ENCODE measurements at places on chromosomes 3 and 15. TPM values are rescaled to one million over a fixed set of nuclear protein-coding genes. Genes with fewer than 3 reads are reported as not detected.

The ACAN gene
- polyA plus RNA-seq, result 0.85 TPM

The ZNF385D gene
- 2.2 TPM for polyA plus RNA-seq

The PTX3 gene
- polyA plus RNA-seq, result 60.8 TPM

The TMCO5A gene
- polyA plus RNA-seq, result not detected

The SMC4 gene
- 41.5 TPM for polyA plus RNA-seq

The LRRC34 gene
- 1.6 TPM for polyA plus RNA-seq

The CPEB1 gene
- polyA plus RNA-seq, result 4.1 TPM

The ECE2 gene
- polyA plus RNA-seq, result not detected

The LYZL4 gene
- not detected for polyA plus RNA-seq

The RARB gene
- polyA plus RNA-seq, result 10.1 TPM

The RASGRP1 gene
- 4.2 TPM for polyA plus RNA-seq

The CHRFAM7A gene
- polyA plus RNA-seq, result 0.04 TPM

The BCL2A1 gene
- polyA plus RNA-seq, result not detected

The DAZL gene
- polyA plus RNA-seq, result not detected

The SERPINI1 gene
- 1.5 TPM for polyA plus RNA-seq

The UCN2 gene
- 4.5 TPM for polyA plus RNA-seq

The SLC9C1 gene
- not detected for polyA plus RNA-seq

The C2CD4A gene
- not detected for polyA plus RNA-seq

The TRIM59 gene
- polyA plus RNA-seq, result 17.2 TPM

The OXNAD1 gene
- polyA plus RNA-seq, result 8.9 TPM

The IGSF11 gene
- 0.05 TPM for polyA plus RNA-seq

The DISP2 gene
- 0.23 TPM for polyA plus RNA-seq

The FOXL2 gene
- 0.05 TPM for polyA plus RNA-seq

The PPP1R14D gene
- polyA plus RNA-seq, result not detected

The RFX7 gene
- polyA plus RNA-seq, result 3.5 TPM

The A4GNT gene
- not detected for polyA plus RNA-seq

The BSN gene
- 0.04 TPM for polyA plus RNA-seq

The PRR20G gene
- not detected for polyA plus RNA-seq

The FGF12 gene
- 0.11 TPM for polyA plus RNA-seq

The CYP8B1 gene
- polyA plus RNA-seq, result not detected

The SLC22A13 gene
- polyA plus RNA-seq, result 0.13 TPM

The CLDN16 gene
- not detected for polyA plus RNA-seq

The SCG5 gene
- 9.4 TPM for polyA plus RNA-seq

The EDC3 gene
- polyA plus RNA-seq, result 37.2 TPM

The MCF2L2 gene
- 0.05 TPM for polyA plus RNA-seq

The CLDN18 gene
- not detected for polyA plus RNA-seq

The DBR1 gene
- polyA plus RNA-seq, result 6.0 TPM

The SCAP gene
- 17.3 TPM for polyA plus RNA-seq

The ADAMTSL3 gene
- polyA plus RNA-seq, result not detected

The STRIT1 gene
- not detected for polyA plus RNA-seq

The SPRED1 gene
- 7.9 TPM for polyA plus RNA-seq

The IQCH gene
- polyA plus RNA-seq, result 1.5 TPM

The MTFMT gene
- polyA plus RNA-seq, result 9.6 TPM

The ASB14 gene
- not detected for polyA plus RNA-seq

The SLC25A26 gene
- 34.3 TPM for polyA plus RNA-seq

The MOBP gene
- not detected for polyA plus RNA-seq

The ALCAM gene
- 89.5 TPM for polyA plus RNA-seq

The GMPS gene
- polyA plus RNA-seq, result 13.6 TPM

The TM4SF4 gene
- polyA plus RNA-seq, result 0.42 TPM

The SLC15A2 gene
- polyA plus RNA-seq, result 0.11 TPM
